ENCODE measurements at places on chromosomes 3 and 15.

- no peak for DNase-seq
These were observed 4.4 kb upstream of the BRPF1 start for GRCh38 chr3:9727041-9727595.

- no peak for DNase-seq
These were observed 1.4 kb upstream of the ATP13A3 start for GRCh38 chr3:194488055-194488742.

GRCh38 chr15:73378089-73378488 lies 9.3 kb upstream of the HCN4 start:
- no peak for DNase-seq

DNA sequence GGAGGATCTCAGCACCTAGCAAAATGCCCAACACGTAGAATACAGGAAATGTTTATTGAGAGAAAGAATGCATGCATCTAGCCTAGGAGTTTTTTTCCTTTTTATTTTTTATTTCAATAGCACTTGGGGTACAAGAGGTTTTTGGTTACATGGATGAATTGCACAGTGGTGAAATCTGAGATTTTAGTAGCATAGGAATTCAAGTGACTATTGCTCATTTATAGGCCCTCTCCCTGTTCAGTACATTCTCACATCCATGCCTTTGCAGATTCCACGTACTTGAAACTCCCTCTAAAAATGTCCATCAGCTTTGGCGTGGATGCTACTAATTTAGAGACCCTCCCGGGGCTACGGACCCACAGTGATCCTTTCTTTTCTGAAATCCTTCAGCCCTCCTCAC lies 61.7 kb upstream of the PIAS1 start:
- DNase-seq, result no peak

DNA sequence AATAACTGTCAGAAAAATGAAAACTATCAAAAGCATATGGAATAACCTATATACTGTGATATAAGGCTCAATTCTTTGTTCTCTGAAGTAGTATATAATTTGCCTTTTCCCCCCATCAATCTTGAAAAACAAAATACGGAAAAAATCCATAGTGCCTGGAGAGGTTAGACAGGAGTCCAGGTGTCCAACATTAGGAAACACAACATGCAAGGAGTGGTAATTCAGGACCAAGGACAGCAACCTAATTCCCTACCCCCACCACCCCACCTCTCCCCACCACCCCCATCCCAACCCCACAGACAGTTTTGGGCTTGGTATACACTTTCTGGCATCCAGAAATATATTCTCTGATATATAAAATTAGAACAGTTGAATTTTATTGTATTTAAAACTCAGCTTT lies 55.1 kb upstream of the SLC25A26 start:
- DNase-seq, result no peak

DNA sequence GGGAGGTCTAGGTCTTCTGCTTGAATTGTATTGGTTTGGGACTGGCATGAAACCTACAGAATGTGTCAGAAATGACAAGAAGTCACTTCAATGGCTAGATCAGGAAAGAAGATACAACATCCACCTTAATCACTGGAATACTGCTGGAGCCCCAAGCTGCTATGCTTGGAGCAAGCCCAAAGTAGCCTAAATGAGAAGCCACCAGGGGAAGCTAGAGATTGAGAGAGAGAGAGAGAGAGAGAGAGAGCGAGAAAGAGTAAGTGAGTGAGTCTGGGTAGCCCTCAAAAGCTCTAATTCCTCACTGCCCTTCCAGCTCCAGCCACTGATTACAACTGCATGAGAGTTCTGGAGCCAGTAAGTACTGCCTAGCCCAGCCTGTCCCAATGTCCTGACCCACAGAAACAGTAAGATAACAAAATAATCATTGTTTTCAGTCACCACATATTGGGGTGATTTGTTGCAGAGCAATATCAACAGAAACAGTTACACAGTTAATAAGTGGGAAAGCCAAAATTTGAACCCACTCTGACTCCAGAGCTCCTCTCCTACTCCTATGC lies 529.2 kb upstream of the GOLIM4 start:
- DNase-seq, result no peak

DNA sequence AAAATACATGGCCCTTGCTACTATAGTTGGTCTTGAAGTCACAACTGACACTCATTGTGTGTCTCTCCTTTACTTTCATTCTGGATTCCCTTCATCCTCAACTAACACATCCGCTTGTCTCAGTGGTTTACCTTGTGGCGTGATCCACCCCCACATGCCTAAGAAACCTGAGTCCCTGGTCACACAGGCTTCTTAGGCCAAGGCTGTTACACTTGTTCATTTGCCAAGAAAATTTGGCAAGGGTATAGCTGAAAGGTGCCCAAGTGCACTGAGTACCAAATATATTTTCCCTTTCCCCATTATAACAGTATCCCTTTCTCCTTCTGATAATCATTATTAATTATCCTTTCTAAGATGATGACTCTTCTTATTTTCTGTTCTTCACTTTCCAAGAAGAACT lies 207.6 kb upstream of the STAC start:
- DNase-seq, result no peak

DNA sequence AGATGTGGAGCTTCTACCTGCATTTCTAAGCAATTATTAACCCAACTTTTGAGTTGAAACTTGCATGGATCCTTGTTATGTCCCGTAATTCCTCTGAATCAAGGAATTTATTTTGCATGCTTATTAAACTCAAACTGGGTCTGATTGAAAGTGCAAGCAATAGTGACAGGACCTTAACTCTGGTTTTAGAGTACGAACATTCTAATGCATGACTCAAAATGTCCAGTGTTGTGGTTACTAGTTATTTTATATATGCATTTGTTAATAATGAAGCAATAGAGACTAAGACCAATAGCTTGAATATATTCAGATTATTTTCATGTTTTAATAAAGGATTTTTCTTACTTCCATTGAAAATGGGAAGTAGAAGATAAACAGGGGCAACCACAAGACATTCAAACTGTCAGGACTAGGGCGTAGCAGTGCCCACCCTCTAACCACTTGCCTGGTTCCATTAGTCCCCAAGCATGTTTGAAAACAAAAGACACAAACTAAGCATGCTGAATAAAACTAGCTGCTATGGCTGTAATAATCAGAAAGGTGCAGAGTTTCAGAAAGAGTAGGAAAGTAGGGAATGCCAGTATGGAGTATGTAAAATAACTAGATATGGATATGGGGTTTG lies 28.1 kb downstream of the OIP5 start:
- no peak for DNase-seq

DNA sequence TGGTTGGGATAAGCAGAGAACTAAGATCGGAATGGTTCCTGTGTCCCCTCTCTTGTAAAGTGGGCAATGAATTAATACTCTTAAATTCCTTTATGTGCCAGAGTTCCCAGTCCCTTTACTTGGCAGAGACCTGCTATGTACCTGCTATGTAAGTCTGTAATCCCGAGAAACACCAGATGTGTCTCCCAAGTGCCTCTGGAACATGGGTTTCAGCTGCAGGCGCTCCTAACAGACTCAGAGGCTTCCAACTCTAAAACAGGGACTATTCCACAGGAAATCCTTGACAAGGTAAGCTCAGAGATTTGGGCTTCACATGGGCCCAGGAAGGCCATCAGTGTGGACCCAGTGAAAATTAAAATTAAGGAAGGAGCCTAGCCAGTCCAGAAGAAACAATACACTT lies 117.7 kb upstream of the PLCL2 start:
- DNase-seq, result no peak

- DNase-seq, result no peak
These were observed 15.1 kb downstream of the CALML4 start for GRCh38 chr15:68190048-68190447.

DNA sequence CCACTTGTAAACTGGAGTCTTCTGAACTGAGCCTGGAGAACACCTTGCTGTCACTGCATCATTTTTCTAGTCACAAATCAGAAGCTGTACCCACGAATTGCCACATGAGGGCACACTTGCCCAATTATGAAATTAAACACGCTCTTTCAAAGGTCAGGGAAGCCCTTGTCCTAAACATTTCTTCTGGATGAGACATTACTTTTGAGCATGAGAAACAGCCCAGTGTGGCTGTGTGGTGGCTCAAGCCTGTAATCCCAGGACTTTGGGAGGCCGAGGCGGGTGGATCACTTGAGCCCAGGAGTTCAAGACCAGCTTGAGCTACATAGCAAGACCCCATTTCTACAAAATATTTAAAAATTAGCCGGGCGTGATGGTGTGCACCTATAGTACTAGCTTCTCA lies 27.5 kb upstream of the CFAP161 start:
- peak; percentile 45 for DNase-seq

GRCh38 chr15:41573396-41573795 lies 14.4 kb downstream of the TYRO3 start:
- no peak for DNase-seq

GRCh38 chr3:15514663-15515340 lies 6.7 kb downstream of the COLQ start:
- no peak for DNase-seq

- DNase-seq, result no peak
These were observed 191.2 kb downstream of the SEMA6D start for GRCh38 chr15:47908486-47908885.

- no peak for DNase-seq
These were observed 746.3 kb downstream of the ZPLD1 start for GRCh38 chr3:103181160-103181559.

DNA sequence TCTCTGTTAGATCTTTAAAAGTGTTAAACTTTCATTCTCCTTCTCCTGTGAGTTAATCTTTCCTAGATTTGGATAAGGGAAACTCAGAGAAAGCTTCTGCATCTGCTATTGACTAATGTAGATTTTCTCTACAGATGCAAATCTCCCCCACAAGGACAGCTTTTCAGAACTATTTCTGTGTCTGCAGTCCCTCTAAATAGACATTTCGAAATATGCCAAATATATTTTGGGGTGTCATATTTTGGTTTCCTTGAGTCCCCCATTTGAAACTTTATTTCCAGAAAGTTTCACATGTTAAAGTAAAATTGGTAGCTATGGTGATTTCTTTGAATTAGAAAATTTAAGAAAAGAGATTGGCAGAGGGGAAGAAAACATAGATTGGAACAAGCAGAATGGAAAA lies 852.3 kb upstream of the ALCAM start:
- DNase-seq, result no peak

DNA sequence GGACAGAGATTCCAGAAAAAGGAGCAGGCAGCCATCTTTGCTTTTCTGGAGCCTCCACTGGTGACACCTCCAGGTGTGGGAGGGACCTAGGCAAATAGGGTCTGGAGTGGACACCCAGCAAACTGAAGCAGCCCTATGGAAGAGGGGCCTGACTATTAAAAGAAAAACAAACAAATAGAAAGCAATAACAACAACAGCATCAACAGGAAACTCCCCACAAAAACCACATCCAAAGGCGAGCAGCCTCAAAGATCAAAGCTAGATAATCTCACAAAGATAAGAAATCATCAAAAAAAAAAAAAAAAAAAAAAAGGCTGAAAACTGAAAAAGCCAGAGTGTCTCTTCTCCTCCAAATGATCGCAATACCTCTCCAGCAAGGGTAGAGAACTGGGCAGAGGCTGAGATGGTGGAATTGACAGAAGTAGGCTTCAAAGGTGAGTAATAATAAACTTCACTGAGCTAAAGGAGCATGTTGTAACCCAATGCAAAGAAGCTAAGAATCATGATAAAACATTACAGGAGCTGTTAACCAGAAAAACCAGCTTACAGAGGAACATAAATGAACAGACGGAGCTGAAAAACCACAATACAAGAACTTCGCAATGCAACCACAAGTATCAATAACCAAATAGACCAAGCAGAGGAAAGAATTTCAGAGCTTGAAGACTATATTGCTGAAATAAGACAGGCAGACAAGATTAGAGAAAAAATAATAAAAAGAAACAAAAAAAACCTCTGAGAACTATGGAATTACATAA lies 225.4 kb downstream of the CTNNB1 start:
- no peak for DNase-seq

GRCh38 chr15:79433276-79433990 lies 1.3 kb downstream of the MINAR1 start:
- no peak for DNase-seq

GRCh38 chr3:179743913-179744312 lies 91.1 kb downstream of the USP13 start:
- DNase-seq, result no peak

GRCh38 chr3:5017925-5018531 lies 38.8 kb downstream of the BHLHE40 start:
- no peak for DNase-seq

Data from skeletal muscle cell (primary cell).